ENCODE measurements at places on chromosomes 6 and 20. TPM values are rescaled to one million over a fixed set of nuclear protein-coding genes. Genes with fewer than 3 reads are reported as not detected.

Gene COL9A3
- total RNA-seq: not detected

Gene DDO
- not detected for total RNA-seq

Gene MEA1
- 52.3 TPM for total RNA-seq

Gene PRSS16
- 1.1 TPM for total RNA-seq

Gene TREM2
- not detected for total RNA-seq

Gene CTAGE9
- total RNA-seq: not detected

Gene PAX1
- total RNA-seq: not detected

Gene SIRPB1
- 7.4 TPM for total RNA-seq

Gene FLRT3
- not detected for total RNA-seq

Measured in activated naive CD4-positive, alpha-beta T cell treated with anti-CD3 and anti-CD28 coated beads, Interleukin-2, amount 10 ng/mL, durations not matched to agents 5 hours and 36 hours (primary cell).